Activated T-cell treated with anti-CD3 and anti-CD28 coated beads for 24 hours (primary cell): ENCODE measurements at places on chromosomes 4 and X.

- no peak for DNase-seq
Measured at GRCh38 chrX:53287493-53288138, 6.2 kb upstream of the IQSEC2 start.

- no peak for DNase-seq
Measured at GRCh38 chrX:38327775-38328081, 419 bp upstream of the RPGR start.

DNA sequence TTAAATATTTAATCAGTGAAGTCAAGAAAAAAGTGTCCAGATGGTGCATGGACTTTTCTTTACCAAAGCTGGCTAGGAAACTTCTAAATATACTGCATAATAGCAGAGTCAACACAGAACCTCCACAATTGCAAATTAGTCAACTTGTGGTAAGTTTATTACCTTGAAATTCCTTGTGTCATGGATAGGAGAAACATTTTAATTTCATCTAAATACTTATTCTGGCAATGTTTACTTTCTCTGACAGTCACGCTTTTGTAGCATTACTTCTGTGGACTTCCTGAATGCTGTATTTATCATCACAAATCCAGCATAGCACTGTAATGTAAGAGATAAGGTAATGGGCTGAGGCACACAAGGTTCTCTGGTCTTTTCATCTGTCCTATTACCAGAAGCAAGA, 2266.1 kb downstream of the PCDH7 start:
- DNase-seq = no peak

GRCh38 chr4:100838286-100838685, 320.5 kb upstream of the EMCN start:
- DNase-seq = no peak

DNA sequence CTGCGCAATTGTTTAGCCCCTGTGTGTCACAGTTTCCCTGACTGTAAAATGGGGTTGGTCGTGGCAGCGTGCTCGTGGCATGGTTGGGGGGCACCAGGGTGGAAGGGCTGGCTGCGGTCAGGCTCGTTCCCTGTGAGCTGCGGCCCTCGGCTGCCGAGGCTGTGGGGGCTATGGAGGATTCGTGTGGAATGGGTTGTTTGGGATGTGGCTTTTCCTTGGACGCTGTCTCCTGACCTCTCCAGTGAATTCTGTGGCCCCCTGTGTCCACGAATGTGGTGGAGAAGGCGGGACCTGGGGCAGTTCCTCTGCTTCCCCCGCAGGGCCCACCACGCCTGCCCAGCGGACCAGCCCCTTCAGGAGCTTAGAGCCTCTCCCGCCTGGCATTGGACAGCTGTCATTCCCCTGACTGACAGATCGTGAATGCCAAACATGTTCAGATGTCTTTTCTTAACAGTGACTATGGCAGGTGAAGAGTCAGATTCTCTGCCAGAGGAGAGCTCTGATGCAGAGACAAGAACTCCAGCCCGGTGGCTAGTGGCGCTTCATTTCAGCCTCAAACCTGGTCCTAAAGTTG, 17.2 kb upstream of the HGFAC start:
- no peak for DNase-seq

- DNase-seq = no peak
Measured at GRCh38 chr4:173128199-173128890, 40.3 kb upstream of the GALNT7 start.

DNA sequence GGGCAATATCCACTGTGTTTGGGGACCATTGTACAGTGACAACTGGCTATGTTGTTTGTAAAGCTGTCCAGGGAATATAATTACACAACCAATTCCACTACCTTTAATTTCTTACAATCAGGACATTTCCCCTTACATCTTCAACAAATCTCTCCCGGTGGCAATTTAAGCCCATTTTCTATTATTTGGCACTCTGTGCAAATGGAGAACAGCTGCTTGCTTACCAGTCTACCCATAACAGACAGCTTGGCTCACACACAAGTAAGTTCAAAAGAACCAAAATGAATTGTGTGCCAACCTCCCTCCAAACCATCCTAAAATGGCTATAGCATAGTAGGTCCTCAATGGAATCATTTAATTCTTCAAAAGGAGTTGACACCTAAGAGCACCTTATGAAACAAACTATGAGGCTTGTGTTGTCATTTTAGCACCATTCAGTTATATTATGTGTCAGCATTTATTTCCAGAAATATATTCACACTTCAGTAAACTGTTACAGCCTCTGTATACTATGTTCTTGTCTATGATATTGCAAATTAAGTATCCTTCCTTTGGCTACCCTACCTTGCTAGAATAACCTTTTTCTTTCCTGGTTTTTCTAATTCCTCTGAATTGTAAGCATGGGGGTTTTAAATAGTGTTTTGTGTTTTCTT, 18.4 kb downstream of the GABRA4 start:
- DNase-seq = no peak

- no peak for DNase-seq
Measured at GRCh38 chrX:125895518-125895917, 270.6 kb downstream of the DCAF12L2 start.

GRCh38 chrX:19673375-19674040, 158.2 kb upstream of the MAP3K15 start:
- no peak for DNase-seq

- DNase-seq = no peak
Measured at GRCh38 chr4:114005569-114006442, 26.4 kb upstream of the ARSJ start.

- no peak for DNase-seq
Measured at GRCh38 chrX:72477376-72477775, 95.3 kb downstream of the HDAC8 start.

GRCh38 chrX:154986826-154987575, 35.5 kb downstream of the F8 start:
- DNase-seq = no peak

DNA sequence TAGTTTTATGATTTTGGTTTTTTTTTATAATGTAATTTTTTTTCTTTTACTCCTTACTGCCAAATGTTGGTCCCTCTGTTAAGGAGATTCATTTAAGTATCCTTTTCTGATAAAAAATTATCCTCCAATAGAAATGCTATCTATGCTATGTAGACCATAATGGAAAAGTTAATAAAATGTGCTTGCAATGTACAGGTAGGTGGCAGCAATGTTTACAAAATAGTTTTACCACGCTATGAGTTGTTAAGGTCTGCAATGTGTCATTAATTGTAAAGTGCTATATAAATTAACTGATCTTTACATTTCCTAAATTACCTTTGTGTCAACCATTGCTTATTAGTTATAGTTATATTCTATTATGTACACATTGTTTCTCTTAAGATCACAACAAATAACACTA, 3.8 kb upstream of the CENPC start:
- no peak for DNase-seq

- no peak for DNase-seq
Measured at GRCh38 chrX:136156560-136157117, 9.3 kb downstream of the FHL1 start.

DNA sequence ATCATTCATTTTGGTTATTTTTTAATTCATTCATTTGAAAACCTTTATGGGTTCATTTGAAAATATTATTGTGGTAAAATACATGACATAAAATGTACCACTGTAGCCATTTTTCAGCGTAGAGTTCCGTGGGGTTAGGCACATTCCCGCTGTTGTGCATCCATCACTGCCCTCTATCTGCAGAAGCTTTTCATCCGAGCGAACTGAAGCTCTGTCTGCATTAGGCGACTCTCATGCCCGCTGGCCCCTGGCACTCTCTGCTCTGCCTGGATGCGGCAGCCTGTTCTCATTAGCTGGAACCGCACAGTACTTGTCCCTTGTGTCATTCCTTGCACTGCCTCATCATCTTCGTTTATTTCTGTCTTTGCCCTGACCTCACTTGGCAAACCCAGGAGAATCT, 17.5 kb downstream of the CFAP99 start:
- DNase-seq = no peak

- no peak for DNase-seq
Measured at GRCh38 chrX:7441586-7441985, 293.6 kb upstream of the PUDP start.

DNA sequence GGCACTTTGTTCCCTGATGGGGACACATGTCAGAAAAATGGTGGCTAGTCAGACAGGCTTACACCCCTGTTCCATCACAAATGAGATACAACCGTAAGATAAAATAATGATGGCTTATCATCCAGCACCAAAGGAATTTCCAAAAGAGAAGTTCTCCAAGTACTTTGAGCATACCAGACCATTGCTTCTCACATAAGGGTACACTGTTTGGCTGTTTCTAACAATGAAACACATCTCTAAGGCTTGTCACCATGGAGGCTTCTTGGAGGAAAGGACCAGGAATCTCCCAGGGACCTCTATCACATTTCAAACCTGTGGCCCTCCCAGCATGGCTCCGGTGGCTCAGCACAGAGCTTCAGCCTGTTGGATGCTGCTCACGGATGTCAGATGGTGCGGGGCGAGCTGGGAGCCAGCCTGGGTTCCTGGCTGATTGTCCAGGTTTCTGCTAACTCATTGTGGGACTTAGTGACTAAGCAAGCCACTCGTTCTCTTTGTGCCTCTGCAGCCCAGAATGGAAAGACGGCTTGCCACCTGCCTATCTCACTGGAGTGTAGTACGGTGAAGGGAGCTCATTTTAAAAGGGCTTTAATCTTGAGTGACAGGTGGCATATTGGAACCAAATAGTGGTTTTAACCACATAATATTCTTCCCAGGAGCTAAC, 54.5 kb downstream of the FHDC1 start:
- DNase-seq = no peak

DNA sequence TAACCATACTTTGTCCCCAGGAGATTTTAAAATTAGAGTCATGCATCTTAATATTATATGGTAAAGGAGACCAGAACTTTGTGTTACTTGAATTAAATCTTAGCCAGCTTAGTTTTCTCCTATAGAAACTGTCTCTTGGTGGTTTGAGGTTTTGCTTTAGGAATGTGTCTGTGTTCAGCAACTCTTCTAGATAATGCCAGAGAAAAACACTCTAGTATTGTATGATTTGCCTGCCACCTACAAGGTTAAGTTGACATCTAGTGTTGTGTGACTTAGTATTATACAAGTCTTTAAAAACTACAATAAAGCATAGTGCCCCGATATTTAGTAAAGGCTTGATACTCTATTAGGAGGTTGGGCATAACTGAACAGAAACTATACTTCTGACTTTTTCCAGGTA, 2.1 kb downstream of the UGT8 start:
- no peak for DNase-seq

DNA sequence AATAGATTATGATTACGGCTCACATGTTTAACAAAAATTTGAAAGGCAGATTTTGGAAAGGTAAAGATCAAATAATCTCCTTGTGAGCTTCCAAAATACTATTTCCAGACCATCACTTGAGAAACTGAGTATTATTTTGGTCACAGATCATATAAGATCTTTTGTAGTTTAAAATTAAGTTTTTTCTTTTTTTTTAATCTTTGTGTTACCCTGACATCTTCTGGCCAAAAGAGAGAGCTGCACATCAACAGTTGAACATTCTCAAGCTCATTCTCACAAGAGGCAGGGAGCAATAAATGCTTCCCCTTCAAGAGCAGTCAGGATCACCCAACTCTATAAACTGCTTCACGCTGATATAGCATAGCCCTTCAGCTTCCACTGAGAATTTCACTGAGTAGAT, 15.9 kb downstream of the TMEM192 start:
- no peak for DNase-seq

- no peak for DNase-seq
Measured at GRCh38 chrX:13797512-13797911, 19.4 kb downstream of the GPM6B start.

DNA sequence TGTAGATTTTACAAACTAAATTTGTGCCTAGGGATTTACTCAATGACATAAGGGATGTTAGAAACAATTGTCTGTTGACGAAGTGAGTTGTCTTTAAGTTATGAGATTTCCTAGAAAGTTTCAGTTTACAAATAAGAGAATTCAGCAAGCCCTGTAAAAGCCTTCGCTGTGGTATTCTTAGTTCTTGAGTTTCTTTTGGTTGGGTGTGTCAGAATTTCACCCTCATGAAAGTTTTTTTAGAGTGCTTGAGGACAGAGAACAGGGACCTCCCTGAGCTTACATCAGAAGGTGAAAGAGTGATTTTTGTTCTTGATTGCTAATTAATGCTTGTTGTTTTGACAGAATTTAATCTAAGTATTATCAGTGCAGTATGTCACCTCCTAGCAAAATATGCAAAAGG, 2628.2 kb downstream of the ARAP2 start:
- DNase-seq = no peak

DNA sequence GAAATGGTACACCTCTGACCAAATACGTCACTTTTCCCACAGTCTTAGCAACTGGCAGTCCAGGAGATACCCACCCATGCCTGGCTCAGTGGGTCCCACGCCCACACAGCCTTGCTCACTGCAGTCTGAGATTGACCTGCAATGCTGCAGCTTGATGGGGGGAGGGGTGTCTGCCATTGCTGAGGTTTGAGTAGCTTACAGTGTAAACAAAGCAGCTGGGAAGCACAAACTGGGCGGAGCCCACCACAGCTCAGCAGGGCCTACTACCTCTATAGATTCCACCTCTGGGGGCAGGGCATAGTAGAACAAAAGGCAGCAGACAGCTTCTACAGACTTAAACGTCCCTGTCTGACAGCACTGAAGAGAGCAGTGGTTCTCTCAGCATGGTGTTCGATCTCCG, 52.7 kb downstream of the AMER1 start:
- DNase-seq = no peak

DNA sequence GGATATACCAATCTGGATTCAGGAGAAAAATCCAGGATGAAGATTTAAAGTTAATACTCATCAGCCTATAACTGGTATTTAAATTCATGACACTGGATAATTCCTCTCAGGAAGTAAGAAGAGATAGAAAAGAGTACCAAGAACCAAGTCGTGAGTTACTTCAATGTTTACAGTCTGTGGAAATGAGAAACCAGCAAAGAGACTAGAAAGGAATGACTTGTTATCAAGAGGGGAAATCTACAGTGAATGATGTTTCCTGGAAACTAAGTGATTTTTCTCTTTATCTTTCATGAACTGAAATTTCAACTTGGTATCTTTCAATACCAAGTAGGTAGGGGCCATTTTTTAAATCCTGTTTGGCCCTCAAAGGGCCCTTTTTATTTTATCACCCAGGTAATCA, 217.9 kb upstream of the AFF2 start:
- DNase-seq = no peak

DNA sequence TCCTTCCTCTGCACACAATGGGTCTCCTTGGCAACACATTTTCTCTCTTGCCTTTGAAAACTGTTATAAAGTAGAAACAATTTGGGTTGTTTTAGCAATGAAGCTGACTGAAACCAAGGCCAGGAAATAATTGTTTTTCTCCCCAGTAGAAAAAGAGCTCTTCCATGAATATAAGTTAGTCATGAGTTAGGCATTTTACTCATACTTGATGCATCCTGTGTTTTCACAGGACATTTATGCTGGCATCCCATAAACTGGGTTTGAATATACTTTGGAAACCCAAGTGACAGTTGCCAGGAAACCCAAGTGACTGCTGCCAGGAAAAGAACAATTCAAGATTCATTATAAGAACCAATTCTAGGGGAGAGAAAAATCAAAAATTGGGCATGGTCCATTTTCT, 128.6 kb upstream of the NPY2R start:
- DNase-seq = no peak

GRCh38 chr4:8040607-8041006, 100.9 kb upstream of the AFAP1 start:
- DNase-seq = no peak
